ENCODE measurements at places on chromosomes 6 and 20. TPM values are rescaled to one million over a fixed set of nuclear protein-coding genes. Genes with fewer than 3 reads are reported as not detected.

SNX21 gene
- total RNA-seq: 0.36 TPM

PTK6 gene
- total RNA-seq: 0.19 TPM

ZNF334 gene
- total RNA-seq: 0.28 TPM

SPTLC3 gene
- 0.38 TPM for total RNA-seq

PPDPF gene
- 249 TPM for total RNA-seq

DOK5 gene
- total RNA-seq: not detected

RBM12 gene
- 91.7 TPM for total RNA-seq

CCND3 gene
- total RNA-seq: 248 TPM

OR2B6 gene
- total RNA-seq: not detected

ADGRF5 gene
- not detected for total RNA-seq

PPP1R11 gene
- 28.3 TPM for total RNA-seq

TRIM15 gene
- not detected for total RNA-seq

SEC63 gene
- 86.7 TPM for total RNA-seq

HSPA1L gene
- total RNA-seq: 1.8 TPM

PAK5 gene
- not detected for total RNA-seq

HEY2 gene
- total RNA-seq: 0.08 TPM

PERP gene
- total RNA-seq: 1.3 TPM

MUCL3 gene
- total RNA-seq: not detected

CST8 gene
- not detected for total RNA-seq

RFX6 gene
- total RNA-seq: not detected

OR2J3 gene
- total RNA-seq: not detected

MRPL18 gene
- total RNA-seq: 10.2 TPM

ABHD16B gene
- total RNA-seq: not detected

ZKSCAN8 gene
- 25.1 TPM for total RNA-seq

NFS1 gene
- total RNA-seq: 10.6 TPM

TRAPPC3L gene
- not detected for total RNA-seq

DEFB132 gene
- not detected for total RNA-seq

COX7A2 gene
- 195 TPM for total RNA-seq

SLC13A3 gene
- total RNA-seq: not detected

MTFR2 gene
- 1.2 TPM for total RNA-seq

DLL1 gene
- 7.2 TPM for total RNA-seq

CST2 gene
- total RNA-seq: not detected

OVOL2 gene
- not detected for total RNA-seq

CDC40 gene
- total RNA-seq: 29.5 TPM

HCRTR2 gene
- total RNA-seq: not detected

FABP7 gene
- not detected for total RNA-seq

MYCT1 gene
- total RNA-seq: not detected

EYS gene
- total RNA-seq: not detected

UBD gene
- not detected for total RNA-seq

SAPCD1 gene
- 2.7 TPM for total RNA-seq

EPB41L1 gene
- 0.25 TPM for total RNA-seq

KCNK16 gene
- total RNA-seq: not detected

PDRG1 gene
- total RNA-seq: 6.5 TPM

HLA-DPA1 gene
- total RNA-seq: 19.9 TPM

SMLR1 gene
- not detected for total RNA-seq

ADAT2 gene
- 17.4 TPM for total RNA-seq

FAXC gene
- not detected for total RNA-seq

BHLHE23 gene
- not detected for total RNA-seq

RAET1G gene
- not detected for total RNA-seq

BPIFB4 gene
- total RNA-seq: not detected

PRDM13 gene
- total RNA-seq: not detected

C20orf202 gene
- not detected for total RNA-seq

PTCRA gene
- total RNA-seq: not detected

TRIM10 gene
- total RNA-seq: not detected

CHRNA4 gene
- not detected for total RNA-seq

COQ3 gene
- total RNA-seq: 1.8 TPM

MYLK4 gene
- 1.6 TPM for total RNA-seq

All from CD4-positive, alpha-beta T cell (primary cell).